ENCODE measurements at places on chromosomes 6 and 20.

- DNase-seq: peak; percentile 37
These were observed 18.0 kb downstream of the AARS2 start for GRCh38 chr6:44294832-44295791.

GRCh38 chr20:10231290-10231689 lies 12.7 kb downstream of the SNAP25 start:
- DNase-seq: no peak

- DNase-seq: no peak
These were observed 60.8 kb downstream of the PRDM1 start for GRCh38 chr6:106146852-106147351.

DNA sequence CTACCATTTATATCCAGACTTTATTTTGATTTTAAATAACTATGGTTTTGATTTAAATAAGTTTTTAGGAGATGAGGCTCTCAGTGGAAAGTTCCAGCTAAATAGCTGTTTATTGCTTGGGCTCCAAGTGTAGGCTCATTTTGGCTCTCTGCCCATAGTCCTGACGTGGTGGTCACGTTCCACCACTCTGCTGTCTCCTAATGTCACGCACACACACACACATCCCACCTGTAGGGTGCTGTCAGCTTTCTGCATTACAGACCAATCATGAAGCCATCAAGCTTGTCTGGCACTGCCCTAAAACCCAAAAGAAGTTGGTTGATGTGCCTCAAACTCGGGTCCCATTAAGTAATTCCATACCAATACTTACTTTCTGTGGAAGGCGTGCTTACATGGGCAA lies 45.4 kb downstream of the PANK2 start:
- DNase-seq: no peak

DNA sequence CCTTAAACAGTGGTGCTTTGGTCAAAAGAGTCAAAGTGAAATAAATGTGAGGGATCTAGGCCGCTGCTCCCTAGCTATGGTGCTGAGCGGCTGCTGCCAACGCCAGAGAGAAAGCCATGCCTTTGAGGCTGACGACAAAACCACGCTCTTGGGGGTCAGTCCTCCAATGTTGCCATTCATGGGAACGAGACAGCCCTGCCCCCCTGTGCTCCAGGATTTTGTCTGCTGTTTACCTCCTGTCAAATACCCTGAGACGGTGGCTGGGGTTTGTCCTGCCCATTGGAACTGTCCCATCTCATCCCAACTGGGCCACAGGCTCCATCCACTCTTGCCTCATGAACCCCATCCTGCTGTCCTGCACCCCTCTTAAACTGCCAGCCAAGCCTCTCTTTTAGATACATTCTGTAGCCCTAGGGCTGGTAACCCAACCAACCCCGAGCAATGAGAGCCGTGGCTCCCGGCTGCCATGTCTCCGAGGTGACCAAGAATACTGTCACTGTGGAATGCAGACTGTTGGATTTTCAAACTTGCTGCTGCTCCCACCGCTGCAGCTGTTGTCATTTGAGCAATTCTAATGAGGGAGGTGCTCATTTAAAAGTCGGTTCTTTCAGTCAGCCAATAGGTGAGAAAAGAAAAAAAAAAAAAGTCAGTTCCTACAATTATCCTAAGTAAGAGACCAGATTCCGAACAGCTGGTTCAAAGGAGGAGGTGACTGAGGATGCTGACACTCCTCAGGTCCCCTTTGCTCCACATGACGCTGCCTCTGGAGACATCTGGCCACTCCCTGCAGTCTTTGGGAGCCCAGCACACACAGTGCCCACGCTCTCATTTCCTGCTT lies 73.1 kb upstream of the QKI start:
- DNase-seq: no peak

DNA sequence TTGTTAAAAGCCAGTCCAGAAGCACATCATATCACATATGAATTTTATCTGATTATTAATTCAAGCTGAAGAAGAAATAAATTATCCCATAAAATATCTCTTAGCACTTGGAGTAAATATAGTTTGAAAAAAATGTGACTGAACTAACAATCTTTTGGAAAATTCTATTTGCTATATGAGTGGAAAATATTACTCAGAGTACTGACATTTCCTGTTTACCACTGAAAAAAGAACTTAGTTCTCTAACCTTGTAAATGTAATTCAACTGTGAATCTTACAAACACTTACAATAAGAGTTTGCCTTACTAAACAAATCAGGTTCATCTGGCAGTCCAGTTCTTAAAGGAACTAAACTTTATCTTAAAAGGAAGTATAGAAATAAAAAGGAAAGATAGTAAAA lies 44.2 kb downstream of the MOXD1 start:
- no peak for DNase-seq

GRCh38 chr6:117740605-117741004 lies 65.3 kb downstream of the NUS1 start:
- DNase-seq: no peak

- no peak for DNase-seq
These were observed 207.8 kb downstream of the TTLL2 start for GRCh38 chr6:167532410-167533288.

DNA sequence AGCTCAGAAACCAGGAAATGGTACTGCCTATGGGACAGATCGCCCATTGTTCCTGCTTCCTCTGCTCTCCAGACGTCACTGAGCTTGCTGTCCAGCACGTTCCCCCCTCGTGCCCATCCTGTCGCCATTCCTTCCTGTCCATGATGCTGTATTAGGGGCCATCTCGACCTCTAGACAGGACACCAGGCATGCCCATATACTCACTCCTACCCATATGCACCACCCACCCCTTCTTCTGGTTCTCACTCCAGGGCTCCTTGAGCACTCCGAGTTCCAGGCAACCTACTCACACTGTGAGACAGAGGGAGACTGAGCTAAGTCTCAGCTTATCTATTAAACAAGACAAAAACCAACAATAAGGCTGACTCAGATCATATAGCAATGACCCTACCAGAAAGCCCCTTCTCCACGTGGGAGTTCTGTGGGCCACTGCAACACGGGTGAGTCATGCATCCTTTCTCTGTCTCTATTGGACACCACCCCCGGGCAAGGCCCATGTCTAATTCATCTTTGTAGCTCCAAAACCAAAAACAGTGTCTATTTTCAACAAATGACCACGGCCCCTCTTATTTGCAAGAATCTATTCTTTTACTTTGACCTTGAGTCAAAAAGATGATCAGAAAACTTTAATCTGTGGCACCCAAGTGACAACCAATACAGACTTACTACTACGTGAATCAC lies 65.7 kb downstream of the PSMG4 start:
- DNase-seq: no peak

GRCh38 chr6:142821860-142822259 lies 123.1 kb downstream of the HIVEP2 start:
- DNase-seq: no peak

Measured in spleen (tissue), 13 donors.